ENCODE measurements at places on chromosomes 12 and 14.
A peak's percentile ranks its signal among the peaks of the same experiment; 100 is the strongest.

GRCh38 chr12:42486407-42486806 lies 103.1 kb downstream of the PRICKLE1 start:
- no peak for DNase-seq

DNA sequence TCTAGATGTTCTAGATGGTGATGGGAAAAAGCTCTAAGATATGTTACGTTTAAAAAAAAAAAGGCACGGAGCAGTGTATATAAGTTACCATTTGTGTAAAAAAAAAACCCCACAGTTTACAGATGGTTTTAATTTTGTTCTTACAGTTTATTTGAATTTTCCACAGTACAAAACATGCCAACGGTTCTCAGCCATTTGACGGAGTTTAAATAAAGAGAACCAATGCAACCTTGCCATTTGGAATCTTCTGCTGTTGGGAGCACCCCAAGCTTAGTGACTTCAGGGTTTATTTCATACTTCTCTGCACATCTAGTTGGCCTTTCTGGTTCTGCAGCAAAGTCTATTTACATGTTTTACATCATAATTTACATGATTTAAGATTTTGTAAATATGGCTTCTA lies 7.7 kb upstream of the HPD start:
- DNase-seq, result no peak

GRCh38 chr14:95993768-95994592 lies 45.2 kb upstream of the C14orf132 start:
- DNase-seq, result peak; percentile 38

DNA sequence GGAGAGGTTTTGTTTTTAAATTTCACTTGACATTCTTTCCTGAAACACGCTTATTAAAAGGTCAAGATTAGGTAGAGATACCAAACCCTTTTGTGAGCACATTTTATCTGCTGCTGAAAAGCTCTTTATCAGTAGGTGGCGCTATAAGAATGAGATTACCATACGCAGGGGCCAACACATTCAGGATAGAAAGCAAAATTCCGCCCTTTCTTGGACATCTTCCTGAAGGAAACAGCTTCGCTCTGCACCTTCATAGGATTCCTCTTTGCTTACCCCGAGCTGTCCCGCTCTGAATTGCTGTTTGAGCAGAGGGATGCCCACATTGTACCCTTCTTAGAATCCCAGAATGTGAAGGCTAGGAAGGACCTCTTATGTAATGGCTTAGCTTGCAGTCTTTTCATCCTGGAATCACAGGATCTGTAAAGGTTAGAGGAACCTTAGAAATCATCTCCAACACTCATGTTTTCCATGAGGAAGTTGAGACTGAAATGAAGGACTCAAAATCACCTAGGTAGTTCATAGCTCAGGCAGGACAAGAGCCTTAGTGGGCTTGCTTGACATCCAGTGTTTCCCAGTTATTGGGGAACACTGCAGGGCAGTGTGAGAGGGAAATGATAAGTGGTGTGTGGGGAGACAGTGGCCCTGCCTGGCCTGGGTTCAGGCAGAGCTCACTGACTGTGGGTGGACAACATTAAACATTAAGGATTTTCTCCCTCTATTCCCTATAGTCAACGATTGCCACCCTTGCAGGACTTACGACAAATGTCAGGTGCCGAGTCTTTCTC lies 38.7 kb upstream of the CRY1 start:
- peak; percentile 74 for DNase-seq

- DNase-seq, result no peak
Observed at GRCh38 chr12:6555018-6555691, 687 bp downstream of the IFFO1 start.

- no peak for DNase-seq
Observed at GRCh38 chr12:98419795-98420404, 95.5 kb upstream of the TMPO start.

DNA sequence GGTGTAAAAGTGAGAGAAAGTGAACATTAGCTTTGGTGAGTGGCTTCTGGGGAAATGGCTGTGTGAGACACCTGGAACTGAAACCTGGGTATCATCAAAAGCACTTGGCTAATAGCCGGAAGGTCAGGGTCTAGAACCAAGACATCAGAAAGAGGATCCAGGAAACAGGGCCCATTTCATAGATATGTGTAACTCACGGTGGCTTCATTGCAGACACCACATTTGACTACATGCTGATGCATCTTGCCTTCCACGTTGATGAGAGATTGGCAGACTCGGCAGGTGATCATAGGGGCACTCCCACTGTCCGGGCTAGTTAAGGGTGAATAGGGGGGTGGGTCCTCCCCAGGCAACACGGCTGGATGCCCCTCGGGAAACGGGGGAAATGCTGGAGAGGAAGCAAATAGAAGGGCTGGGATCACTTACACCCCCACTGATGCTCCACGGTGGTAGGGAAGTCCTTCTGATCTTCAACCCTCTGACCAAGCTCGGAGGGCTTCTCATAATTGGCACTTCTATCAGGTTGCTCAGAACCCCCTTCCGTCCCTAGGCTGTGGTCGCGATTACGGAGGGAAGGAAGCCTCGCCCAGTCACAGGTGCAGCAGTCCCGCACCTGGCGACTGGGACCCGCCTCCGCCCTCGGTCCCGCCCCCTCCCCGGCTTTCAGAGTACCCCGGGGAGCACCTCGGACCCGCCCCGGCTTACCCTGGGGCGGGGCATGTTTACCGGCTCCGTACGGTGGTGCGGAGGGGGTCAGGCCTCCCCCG lies 593 bp downstream of the PIP4P1 start:
- DNase-seq, result no peak

- no peak for DNase-seq
Observed at GRCh38 chr12:64858882-64859605, 34.6 kb downstream of the TBC1D30 start.

Data from SK-N-DZ (cell line).